GM23338 (cell line): ENCODE measurements at places on chromosomes 7 and 10. TPM values are rescaled to one million over a fixed set of nuclear protein-coding genes. Genes with fewer than 3 reads are reported as not detected.

The SSC4D gene
- 11.4 and 12.7 TPM in 2 replicates for total RNA-seq

The CFAP70 gene
- 0.08 and 0.17 TPM in 2 replicates for total RNA-seq

The C10orf53 gene
- total RNA-seq, result not detected in 2 replicates

DNA sequence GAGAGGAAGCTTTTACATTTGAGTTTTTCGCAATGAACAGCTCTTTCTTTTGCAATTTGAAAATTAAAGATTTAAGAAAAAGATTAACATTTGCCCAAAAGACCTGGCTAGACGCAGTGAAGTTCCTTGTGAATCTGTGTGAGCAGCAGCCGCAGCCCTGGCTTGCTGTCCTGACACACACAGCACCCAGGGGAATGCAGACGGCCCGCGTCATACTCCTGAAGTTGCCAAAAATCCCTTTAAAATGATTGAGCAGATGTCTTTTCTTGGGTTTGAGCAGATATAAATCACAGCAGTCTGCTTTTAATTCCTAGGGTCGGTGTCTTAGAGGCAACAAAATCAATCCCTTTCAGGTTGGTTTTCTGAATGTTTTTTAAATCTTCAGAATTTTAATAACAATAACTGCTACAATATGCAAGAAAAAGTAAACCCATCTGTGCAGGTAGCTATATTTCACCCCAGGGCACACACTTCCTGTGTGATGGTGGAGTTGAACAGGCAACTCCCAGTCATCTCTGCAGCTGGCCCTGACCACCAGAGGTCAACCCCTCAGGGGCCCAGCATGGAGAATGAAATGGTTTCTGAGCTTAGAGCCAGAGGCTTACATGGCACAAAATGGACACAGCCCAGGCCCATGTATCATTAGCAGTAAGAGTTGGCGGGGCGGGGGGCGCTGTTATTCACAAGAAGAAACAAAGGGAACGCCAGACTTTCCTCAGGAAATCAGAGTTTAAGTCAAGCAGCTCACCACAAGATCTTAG is 32.2 kb upstream of the TRIL start:
- peak; percentile 47 for DNase-seq

GRCh38 chr10:18185621-18186020 is 45.4 kb downstream of the CACNB2 start:
- DNase-seq, result no peak

DNA sequence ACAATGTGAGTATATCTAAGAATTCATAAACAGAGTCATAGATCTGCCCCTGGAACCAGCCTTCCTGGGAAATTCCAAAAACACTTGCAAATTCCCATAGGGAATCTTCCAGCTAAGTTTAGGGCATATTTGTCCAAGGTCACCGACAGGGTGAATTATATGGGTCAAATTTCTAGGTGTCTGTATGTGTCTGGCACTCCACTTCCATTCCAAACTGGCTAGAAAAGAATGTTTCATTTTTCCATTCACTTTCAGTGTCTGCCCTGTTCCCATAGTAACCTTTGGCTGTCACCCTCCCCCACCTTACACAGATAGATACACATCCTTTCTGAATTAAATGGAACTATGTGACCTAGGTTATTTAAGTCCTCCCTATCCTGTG is 230.9 kb downstream of the CREB5 start:
- no peak for DNase-seq

- no peak for DNase-seq
Observed at GRCh38 chr10:114850126-114850525, 28.5 kb downstream of the FHIP2A start.

GRCh38 chr7:66453340-66453739 is 175.3 kb upstream of the KCTD7 start:
- DNase-seq, result no peak
